ENCODE measurements at places on chromosomes 5 and 9.

- DNase-seq: no peak
Observed at GRCh38 chr5:130720355-130720754, 444.7 kb downstream of the HINT1 start.

- no peak for DNase-seq
Observed at GRCh38 chr9:99162759-99163364, 57.9 kb downstream of the TGFBR1 start.

- DNase-seq: no peak
Observed at GRCh38 chr9:96034553-96035122, 159.1 kb downstream of the ERCC6L2 start.

GRCh38 chr9:19875291-19875920 is 86.6 kb upstream of the SLC24A2 start:
- DNase-seq: no peak

DNA sequence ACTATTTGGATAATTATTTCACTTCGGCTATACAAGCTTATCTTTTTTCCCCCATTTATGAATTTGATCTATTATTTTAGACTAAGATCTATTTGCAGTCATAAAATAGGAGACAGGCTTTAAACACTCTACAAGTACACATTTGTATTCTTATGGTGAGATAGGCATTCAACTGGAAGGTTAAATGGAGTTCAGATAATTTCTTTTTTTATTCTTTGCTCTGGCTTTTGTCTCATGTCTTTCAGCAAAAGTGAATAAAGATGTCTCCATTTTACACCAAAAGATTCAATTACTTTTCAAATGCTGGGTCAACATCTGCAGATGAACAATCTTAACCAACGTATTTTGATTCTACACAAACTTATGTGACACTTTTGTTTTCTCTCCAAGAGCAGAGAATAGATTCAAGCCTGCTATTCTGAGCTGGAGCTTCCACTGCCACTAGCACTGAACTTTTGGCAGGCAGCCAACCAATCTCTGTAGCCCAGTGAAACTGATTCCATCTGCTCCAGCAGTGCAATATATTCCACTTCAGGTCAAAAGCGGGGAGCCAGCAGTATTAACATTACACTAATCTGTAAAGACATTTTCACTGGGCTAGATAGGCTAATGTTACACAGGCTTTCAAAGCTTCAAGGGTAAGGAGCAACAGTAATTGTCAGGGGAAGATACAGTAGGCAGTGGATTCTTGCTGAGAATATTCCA is 452.0 kb upstream of the ZNF608 start:
- no peak for DNase-seq

- no peak for DNase-seq
Observed at GRCh38 chr5:100950985-100951384, 47.9 kb upstream of the ST8SIA4 start.

DNA sequence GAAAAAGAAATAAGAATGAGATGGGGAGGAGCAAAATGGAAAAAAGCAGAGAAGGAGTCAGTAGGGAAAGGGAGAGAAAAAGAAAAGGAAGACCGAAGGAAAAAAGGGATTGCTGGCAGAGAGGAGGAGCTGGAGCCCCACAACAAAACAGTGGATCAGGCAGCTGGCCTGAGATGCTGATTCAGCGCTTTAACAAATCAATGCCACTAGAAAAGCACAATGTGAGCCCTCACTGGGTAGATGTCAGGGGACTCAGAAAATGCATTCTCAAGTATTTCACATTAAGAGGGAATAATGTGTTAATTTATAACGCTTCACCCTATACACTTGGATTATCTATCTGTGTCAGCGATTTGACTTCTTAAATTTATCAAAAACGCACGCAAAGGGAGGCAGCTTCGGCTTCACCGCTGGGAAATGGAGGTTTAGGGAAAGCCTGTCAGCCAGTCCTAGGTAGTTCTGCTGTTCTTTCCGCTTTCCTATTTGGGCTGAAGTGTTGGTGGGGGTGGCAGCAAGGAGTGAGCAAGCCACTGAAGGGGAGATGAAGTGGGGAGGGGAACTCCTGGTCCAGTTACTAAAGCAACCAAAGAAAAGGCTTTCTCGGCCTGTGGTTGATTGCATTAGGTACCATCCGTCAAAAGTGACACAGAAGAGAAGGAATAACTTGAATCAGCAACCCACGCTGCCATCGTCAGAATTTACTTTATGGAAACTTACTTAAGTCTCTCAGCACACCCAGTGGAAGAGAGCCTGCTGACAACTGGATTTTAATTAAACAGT is 161.6 kb downstream of the BNC2 start:
- DNase-seq: no peak

GRCh38 chr9:110606179-110606790 is 26.7 kb upstream of the SVEP1 start:
- no peak for DNase-seq

DNA sequence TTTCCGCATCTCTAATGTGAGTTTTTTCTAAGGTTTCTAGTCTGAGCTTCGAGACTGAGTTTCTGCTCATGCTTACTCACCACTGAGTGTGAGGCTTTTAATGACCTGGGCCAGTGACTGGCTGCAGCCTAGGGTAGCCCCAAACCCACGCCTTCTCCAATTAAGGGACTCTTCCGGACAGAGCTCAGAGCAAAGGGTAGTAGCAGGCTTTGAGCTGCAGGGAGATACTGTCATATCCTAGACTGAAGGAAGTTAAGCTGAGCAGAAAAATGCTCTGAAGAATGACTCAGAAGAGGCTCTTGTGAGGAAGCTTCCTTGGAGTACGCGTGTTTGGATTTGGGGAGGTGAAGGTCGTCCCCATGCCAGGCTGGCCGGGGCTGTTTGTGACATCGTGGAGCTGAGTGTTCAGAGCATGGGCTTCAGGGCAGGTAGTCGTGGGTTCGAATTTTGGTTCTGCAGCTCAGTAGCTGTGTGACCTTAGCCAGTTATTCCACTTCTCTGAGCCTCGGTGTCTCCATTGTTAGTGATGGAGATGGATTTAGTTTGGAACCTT is 3.5 kb downstream of the USP20 start:
- no peak for DNase-seq

DNA sequence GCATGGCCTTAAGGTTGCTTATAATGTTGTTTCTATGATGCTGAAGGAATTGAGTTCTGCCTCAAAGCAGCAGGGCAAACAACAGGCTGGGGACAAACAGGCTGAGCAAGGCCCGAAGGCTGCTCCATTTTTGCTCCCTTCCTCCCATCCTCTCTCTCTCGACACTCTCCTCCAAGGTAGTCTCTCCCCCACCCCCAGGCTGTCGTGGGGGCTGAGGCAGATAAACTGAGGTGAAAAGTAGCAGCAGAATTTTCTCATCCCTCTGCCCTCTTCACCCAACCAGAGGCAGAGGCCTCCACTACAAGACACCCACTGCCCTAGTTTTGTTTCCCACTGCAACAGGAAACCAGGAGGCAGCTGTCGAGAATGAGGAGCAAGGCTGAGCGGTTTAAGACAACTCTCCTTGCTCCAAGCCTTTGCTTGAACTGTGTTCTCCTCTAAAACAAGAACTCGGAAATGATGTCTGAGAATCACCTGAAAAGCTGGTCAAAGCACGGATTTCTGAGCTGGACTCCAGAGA is 13.5 kb upstream of the GNA14 start:
- DNase-seq: no peak

DNA sequence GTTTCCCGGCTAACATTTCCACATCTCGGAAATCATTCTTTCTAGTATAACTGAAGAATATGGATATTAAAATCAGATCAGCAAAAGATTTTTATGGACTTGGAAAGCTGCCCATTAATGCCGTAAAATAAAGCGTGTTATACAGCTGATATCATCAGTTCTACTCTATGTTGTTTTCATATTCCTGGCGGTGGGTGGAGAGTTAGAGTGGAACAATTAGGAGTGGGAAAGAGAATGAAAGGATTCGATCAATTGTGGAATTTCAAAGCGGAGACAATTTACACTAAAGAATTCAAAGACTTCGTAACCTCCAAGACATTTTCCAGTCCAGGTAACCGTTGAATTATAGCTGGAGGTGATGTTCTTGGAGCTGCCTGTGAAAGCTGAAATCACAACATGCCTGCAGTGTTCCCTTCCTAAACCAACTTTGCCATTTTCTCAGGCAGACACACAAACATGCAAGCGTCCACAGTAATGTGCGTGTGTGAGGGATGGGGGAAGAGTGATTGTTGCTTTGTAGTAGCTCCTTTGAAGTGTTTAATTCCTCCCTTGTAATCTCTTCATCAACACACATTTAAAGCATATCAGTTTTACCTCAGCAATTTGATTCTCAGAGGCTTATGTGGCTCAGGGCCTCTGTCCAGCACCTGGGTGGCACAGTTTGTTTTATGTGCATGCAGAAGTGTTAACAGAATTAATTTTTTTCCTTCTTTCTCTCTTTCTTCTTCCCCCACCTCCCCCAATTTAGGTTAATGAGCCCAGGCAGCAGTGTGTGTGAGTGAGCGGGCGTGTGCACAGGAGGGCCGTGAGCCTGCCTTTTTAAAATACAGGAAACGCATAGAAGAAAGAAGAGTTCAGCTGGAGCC is 544.1 kb downstream of the RAB3C start:
- DNase-seq: no peak

GRCh38 chr9:11973011-11973410 is 720.2 kb upstream of the TYRP1 start:
- DNase-seq: no peak

GRCh38 chr5:147359101-147359500 is 124.3 kb downstream of the STK32A start:
- no peak for DNase-seq

DNA sequence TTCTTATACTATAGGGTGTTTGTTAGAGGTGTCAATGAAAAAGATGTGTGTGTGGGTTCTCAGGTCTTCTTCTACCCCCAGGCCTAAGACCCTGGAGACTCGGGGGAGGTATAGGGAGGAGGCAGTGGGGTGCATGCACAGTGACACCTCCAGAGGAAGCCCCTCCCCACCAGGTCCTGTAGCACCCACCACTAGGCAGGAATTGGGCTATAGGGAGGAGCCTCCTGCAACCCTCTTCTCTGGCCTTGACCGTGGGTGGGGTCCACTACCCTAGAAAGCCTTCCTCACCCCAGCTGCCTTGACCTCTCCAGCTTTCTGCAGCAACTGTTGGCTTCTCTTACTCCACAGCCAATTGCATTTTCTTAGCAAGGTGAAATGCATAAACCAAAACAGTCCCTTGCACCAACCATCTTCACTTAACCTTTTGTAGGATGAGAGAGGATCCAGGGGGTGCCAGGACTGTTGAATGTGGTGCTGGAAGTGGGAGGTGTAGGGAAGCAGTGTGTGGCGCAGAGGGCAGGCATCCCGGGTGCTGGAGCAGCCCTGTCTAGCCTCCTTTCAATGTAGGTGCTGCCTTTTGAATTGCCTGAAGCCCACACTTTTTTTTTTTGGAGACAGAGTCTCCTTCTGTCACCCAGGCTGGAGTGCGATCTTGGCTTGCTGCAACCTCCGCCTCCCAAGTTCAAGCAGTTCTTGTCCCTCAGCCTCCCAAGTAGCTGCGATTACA is 128.5 kb downstream of the RGS3 start:
- no peak for DNase-seq

All from GM12892 (cell line).